ENCODE measurements at places on chromosomes 7 and 10.

DNA sequence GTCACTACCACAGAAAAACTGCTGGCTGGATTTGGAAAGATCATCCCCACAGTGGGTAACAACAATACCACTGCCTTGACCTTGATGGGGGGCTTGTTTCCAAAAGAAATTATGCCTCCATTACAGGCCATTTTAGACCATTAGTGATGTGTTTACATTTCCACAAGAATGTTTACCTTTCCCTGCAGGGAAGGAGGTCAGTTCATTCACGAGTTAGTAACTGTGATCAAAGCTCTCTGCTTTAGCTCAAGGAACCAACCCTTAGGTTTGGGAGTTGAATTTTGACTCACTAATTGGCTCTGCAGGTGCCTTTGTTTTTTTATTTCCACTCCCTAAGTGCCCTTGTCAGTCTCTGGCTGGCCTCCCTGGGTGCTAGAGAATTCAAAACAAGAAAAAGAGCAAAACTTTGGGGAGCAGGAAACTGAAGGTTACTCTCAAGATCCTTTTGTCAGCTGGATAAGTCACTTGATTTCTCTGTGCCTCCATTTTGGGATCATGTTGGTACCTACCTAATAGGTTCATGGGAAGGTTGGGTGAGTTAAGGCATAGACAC, 41.1 kb upstream of the NUPR2 start:
- no peak for DNase-seq

DNA sequence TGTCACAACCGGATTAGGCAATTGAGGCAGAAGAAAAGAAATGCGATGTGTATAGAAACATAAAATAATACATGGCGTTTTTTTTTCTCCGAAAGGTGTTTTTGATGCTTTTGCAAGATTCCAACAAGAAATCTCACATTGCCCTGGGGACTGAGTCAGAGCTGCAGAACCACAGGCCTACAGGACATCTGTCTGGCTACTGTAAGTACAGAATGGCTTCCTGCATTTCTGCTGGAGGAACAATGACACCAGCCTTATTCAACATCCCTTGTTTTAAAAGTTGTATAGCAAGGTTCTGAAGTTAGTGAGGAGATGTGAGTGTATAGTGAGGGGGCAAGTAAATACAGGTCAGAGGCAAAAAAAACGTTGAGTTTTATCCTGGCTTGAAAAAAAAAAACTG, 256.4 kb downstream of the ABCA13 start:
- no peak for DNase-seq

GRCh38 chr10:120644556-120645410, 187.8 kb downstream of the PLPP4 start:
- no peak for DNase-seq

GRCh38 chr10:120253131-120253530, 203.9 kb upstream of the PLPP4 start:
- no peak for DNase-seq

DNA sequence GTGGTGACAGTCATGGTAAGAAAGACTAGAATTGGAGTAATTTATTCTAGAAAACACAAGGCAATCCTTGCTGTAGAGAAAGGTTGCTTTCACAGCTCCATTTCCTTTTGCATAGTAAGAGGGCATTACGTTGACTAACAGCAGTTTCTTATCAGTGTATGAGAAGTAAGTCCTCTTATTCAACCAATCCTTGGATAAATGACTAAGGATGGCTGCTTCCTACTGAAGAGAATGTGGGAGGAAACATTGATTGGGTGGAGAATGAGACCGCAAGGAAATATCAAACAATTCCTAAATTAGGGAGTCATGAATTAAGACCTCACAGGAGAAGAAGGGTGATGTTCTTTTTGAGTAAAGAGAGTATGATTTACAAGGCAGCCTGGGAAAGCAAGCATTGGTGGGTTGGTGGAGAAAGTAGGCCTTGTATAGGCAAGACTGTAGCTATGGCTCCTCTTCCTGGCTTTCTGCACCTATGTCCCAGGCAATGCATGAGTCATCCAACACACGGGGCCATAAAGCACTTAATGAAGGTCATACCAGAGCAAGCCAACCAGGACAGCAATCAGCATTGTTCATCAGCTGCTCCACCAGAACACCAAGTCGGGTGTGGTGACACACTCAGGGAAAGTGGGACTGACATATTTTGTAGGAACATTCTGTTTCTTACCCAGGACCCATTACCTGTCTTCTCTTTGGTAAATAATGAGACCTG, 5.6 kb downstream of the MGAM start:
- no peak for DNase-seq

DNA sequence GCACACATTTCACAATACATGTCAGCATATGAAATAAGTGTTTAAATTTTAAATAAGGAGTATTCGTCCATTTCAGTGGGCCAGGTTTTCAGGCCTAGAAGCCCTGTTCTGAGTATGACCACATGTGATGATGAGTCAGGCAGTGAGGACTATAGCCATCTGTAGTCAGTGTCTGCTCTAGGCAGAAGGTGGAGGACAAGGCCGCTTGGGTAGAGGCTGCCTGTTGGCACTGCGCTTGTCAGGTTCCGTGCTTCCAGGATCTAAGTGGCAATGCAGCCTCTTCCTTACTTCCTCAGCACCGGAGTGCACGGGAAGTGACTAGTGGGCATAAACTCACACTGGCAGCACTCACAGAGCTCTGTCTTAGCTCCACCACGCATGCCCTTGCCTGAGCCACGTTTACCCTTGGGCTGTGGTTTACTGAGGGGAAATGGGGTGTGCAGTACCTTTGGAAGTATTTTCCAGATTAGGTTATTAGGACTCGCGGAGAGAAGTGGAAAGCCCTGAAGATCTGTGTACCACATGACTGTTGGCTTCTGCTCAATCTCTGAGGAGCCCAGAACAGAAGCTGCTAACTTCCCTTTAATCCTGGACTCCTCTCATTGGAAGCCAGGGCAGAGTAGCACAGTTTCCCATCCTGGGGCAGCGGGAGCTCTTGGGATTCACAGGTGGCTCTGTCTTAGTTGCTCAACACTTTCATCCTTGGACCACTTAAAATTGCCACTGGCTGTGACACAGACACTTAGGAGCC, 87.5 kb upstream of the GJD4 start:
- no peak for DNase-seq
